ENCODE measurements at places on chromosomes 2 and 18. TPM values are rescaled to one million over a fixed set of nuclear protein-coding genes. Genes with fewer than 3 reads are reported as not detected.
A peak's percentile ranks its signal among the peaks of the same experiment; 100 is the strongest.

DNA sequence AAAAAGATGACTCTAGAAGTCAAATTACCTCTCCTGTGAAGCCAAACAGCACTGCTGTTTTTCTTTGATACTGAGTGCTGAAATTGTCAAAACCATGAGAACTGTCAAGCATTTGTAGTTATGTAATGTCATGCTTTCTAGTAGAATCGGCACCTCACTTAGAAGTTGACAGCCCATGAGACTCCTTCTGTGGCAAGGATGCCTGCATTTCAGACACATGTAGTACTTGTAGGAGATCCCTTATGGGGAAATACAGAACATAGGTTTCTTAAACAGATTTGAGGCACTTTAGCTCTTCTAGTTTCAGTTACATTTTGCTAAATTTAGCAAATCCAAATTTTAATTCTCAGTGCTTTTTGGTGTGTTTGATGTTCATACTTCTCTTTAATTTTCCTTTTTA, 15.7 kb downstream of the ZNF407 start:
- H3K4me3 ChIP-seq = no peak overlapping the region
- H3K4me1 ChIP-seq = peaks cover 3% of the 10 kb centered on the region
- H3K36me3 ChIP-seq = no peaks in the 10 kb centered on the region
- no peak for DNase-seq
- no peak overlapping the region for H3K27ac ChIP-seq

DNA sequence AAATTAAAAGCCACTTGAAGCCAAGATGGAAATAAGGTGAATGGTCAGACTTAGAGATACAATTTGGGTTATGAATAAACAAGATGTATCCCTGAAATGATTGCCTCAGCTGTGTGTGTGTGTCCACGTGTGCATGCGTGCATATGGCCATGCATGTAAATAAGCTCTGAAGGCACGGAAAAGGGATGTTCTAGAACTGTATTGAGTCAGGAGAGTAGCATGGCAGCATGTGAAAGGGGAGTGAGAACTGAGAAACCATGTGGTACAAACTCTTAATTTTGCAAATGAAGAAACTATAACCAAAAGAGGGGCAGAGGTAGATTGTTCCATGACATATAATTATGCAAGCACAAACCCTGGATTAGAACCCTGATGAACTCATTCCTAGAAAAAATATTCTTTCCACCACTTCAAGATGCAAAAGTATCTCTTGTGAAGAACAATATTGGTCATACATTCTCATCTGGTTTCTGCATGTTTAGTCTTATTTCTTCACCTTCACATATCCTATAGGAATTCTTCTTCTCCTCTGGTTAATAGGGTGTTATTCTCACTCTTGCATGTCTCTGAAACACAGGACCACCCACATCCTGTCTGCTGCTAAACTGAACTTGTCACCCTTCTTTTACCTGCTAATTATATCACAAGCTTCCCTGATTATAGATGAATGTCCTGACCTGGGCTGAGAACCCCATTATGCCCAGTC, 455.8 kb downstream of the SETBP1 start:
- DNase-seq = peak; percentile 3
- H3K4me3 ChIP-seq = no peak overlapping the region
- H3K27ac ChIP-seq = no peak overlapping the region
- no peaks in the 10 kb centered on the region for H3K36me3 ChIP-seq

- H3K4me1 ChIP-seq = peaks cover 6% of the 10 kb centered on the region
- H3K36me3 ChIP-seq = no peaks in the 10 kb centered on the region
- no peak for DNase-seq
- peaks cover 18% of the 10 kb centered on the region for H3K27me3 ChIP-seq
- no peak overlapping the region for H3K4me3 ChIP-seq
- H3K27ac ChIP-seq = no peak overlapping the region
Observed at GRCh38 chr2:71472019-71472418, 18.7 kb downstream of the DYSF start.

GRCh38 chr2:156891609-156892008, 365.9 kb upstream of the GALNT5 start:
- H3K36me3 ChIP-seq = no peaks in the 10 kb centered on the region
- H3K4me1 ChIP-seq = no peaks in the 10 kb centered on the region
- no peak for DNase-seq
- no peak overlapping the region for H3K27ac ChIP-seq
- no peak overlapping the region for H3K4me3 ChIP-seq

GRCh38 chr2:99354070-99354469, 16.9 kb downstream of the EIF5B start:
- H3K36me3 ChIP-seq = no peaks in the 10 kb centered on the region
- peak overlapping the region; percentile 38 for H3K27ac ChIP-seq
- no peaks in the 10 kb centered on the region for H3K27me3 ChIP-seq
- H3K4me1 ChIP-seq = no peaks in the 10 kb centered on the region
- peak; percentile 15 for DNase-seq

GRCh38 chr2:126368758-126369157, 287.2 kb upstream of the GYPC start:
- DNase-seq = no peak
- no peaks in the 10 kb centered on the region for H3K4me1 ChIP-seq
- no peaks in the 10 kb centered on the region for H3K36me3 ChIP-seq
- H3K4me3 ChIP-seq = no peak overlapping the region
- H3K27ac ChIP-seq = no peak overlapping the region

DNA sequence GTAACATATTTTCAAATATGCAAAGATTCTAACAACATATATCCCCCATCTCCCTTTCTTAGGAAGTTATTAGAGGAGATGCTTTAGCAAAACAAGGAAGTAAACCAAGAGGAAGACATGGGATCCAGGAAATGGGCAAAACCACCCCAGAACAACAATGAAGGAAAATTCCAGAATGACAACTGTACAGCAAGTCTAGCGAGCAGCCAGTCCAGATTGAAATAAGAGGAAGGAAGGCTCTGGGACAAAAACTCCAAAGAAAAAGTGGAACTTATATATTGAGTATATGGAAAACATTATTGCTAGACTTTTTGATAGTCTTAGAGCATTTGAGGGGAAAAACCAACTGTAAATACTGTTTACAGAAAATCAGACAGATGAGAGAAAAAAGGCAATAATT, 2.9 kb upstream of the ARPC2 start:
- H3K27ac ChIP-seq = no peak overlapping the region
- H3K4me1 ChIP-seq = peaks cover 15% of the 10 kb centered on the region
- DNase-seq = no peak
- no peaks in the 10 kb centered on the region for H3K36me3 ChIP-seq
- H3K4me3 ChIP-seq = no peak overlapping the region
- H3K27me3 ChIP-seq = no peaks in the 10 kb centered on the region

DNA sequence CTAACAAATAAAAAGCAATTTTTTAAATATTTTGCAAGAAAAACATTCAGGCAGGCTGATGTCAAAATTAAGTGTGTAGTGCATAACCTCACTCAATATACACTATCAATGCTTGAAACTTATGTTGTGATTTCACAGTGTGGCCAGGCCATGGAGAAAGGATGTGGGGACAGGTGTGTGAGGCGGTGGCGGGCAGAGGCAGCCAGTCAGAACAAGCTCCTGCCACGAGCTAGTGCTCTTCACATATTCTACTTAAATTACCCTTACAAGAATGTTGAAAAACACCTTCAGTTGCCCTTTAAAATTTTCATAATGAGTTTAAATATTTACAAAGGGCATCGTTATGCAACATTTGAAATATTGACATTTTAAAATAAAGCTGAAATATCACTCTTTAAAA, 43.2 kb downstream of the CYB5A start:
- DNase-seq = no peak
- no peaks in the 10 kb centered on the region for H3K27me3 ChIP-seq
- H3K4me1 ChIP-seq = peaks cover 19% of the 10 kb centered on the region
- H3K36me3 ChIP-seq = no peaks in the 10 kb centered on the region

GRCh38 chr18:57792631-57793301, 10.3 kb downstream of the ATP8B1 start:
- H3K4me3 ChIP-seq = peak overlapping the region; percentile 32
- peaks cover 58% of the 10 kb centered on the region for H3K4me1 ChIP-seq
- DNase-seq = peak; percentile 67
- no peaks in the 10 kb centered on the region for H3K27me3 ChIP-seq
- peak overlapping the region; percentile 44 for H3K27ac ChIP-seq

DNA sequence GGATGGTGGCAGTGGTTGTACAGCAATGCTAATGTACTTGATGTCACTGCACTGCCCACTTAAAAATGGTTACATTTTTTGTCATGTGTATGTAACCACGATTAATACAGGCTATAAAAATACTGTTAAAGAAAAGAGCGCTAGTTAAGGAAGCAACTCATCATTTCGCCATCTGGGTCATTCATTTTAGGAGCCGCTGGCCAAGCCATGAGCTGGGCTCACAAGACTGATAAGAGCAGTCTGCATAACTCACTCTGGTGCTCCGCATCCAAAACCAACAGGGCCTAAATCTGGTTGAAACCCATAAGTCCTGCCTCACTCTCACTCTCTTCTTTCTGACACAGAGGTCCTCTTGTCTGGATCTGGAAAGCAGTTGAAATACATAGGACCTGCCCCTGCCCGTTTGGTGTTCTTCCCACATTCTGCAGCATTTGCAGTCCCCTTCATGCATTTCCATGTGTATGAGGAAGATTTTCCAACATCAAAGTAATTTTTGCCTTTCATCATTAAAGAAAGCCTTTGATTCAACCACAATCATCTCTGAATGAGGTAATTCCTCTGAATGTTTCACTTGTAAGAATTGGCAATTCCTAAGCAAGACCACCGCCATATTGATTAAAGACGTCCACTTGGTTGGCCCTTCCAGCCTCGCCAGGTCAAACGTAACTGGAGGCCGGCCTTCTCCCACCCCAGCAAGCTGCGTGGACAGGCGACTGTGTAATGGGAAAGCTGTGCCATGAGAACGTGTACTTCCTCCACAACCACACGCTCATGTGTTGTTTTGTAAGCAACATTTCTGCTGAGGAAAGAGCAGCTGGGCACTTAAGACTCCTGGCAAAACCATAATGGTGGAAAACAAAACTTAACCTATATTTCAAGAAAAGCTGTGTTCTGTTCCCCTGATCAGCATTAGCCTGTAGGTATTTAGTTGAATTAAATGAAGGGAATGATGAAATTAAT, 112.2 kb downstream of the VAPA start:
- no peak overlapping the region for H3K27ac ChIP-seq
- H3K4me1 ChIP-seq = peaks cover 3% of the 10 kb centered on the region
- no peaks in the 10 kb centered on the region for H3K36me3 ChIP-seq
- H3K27me3 ChIP-seq = no peaks in the 10 kb centered on the region
- no peak overlapping the region for H3K4me3 ChIP-seq
- peak; percentile 88 for DNase-seq

DNA sequence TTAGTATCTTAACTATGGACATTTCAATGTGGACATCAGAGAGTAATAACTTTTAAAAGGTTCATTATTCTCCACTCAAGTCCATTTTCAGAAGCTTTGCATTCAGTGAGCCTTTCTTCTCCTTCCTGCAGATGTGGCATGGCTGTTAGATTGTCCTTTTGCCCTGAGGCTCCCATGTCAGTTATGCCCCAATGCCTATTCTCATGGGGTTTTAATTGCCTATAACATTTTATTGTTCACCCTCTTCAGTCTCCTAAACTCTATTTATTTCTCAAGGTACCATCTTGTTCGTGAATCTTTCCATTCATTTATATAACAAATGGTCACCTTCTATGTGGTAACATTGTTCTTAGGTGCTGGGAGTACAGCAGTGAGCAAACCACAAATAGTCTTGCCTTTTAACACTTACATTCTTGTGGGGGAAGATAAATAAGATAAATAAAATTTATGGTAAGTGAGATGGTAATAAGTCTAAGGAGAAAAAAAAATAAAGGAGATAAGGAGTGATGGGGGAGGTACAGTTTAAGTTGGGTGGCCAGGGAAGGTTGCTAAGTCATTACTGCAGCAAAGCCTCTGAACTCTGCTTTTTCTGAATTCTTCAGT, 277.9 kb upstream of the SIX3 start:
- no peaks in the 10 kb centered on the region for H3K4me1 ChIP-seq
- H3K4me3 ChIP-seq = no peak overlapping the region
- no peak overlapping the region for H3K27ac ChIP-seq
- H3K36me3 ChIP-seq = no peaks in the 10 kb centered on the region
- DNase-seq = no peak

- DNase-seq = no peak
- H3K27ac ChIP-seq = no peak overlapping the region
- H3K4me1 ChIP-seq = no peaks in the 10 kb centered on the region
- no peaks in the 10 kb centered on the region for H3K36me3 ChIP-seq
Observed at GRCh38 chr2:6545336-6545735, 320.4 kb downstream of the CMPK2 start.

DNA sequence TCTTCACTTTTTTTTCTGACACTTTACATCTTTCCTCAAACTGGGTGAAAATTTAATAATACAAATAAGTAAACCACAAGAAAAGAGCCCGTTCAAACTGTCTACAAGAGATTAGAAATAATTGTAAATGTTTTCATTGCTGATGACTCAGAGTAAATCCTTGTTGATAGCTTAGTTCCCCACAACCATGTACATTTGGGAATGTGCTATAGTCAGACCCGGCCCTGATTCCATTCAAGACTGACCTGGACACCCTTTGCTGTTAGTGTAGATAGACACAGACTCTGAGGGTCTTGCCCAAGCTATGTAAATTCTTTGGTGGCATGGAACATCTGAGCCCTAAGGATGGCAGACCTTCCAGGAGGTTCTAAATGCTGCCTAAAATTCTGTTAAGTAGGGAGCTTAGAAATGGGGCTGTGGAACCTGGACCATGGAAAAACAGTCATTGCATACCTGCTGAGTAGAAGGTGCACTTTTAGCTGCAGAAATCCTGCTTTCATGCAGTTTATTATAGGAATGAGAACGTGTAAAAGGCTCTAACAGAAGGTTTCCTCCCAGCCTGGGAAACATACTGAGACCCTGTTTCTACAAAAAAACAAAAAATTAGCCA, 3.7 kb downstream of the MALT1 start:
- H3K27ac ChIP-seq = no peak overlapping the region
- H3K4me3 ChIP-seq = no peak overlapping the region
- peaks cover 17% of the 10 kb centered on the region for H3K4me1 ChIP-seq

DNA sequence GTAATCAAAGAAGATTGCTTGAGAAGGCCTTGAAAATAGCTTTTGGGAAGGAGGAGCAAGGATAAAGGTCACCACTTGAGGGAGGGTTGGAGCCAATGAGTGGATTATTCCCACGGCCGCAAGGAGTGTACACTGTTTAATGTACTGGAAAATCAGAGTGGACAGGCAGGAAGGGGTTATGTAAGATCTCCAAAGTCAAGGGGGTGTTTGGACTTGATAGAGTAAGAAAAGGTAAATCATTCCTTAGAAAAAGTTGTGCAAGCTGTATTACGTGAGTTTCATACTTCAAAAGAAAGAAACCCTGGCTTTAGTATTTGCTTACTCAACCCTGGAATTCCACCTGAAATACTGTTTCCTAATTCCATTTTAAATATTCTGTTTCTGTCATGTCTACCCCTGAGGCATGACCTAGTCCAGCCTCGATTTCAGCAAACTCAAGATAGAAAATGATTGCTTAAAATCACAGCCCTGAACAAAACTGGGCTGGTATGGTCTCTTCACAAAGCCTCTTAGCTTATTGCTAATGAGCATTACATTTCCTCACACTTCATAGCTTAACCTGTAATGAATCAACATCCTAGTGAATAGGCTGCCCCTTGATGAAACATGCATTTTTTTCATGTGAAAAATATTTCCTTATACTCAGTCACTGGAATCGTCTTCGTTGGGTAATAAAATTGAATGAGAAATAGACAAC, 1.1 kb downstream of the MREG start:
- DNase-seq = peak; percentile 89
- H3K36me3 ChIP-seq = no peaks in the 10 kb centered on the region
- H3K4me1 ChIP-seq = peaks cover 10% of the 10 kb centered on the region
- no peaks in the 10 kb centered on the region for H3K27me3 ChIP-seq

The ST8SIA3 gene
- not detected for total RNA-seq

The RNPEPL1 gene
- 14.7 TPM for total RNA-seq

The SLC1A4 gene
- 47.7 TPM for total RNA-seq

The TWIST2 gene
- total RNA-seq = 9.4 TPM

The ZAP70 gene
- under 0.01 TPM for total RNA-seq

The ABHD1 gene
- under 0.01 TPM for total RNA-seq

The GLI2 gene
- total RNA-seq = 3.8 TPM

The ALPP gene
- total RNA-seq = not detected

Measured in osteoblast (primary cell).